ENCODE measurements at places on chromosomes 6 and 20. TPM values are rescaled to one million over a fixed set of nuclear protein-coding genes. Genes with fewer than 3 reads are reported as not detected.

- peak overlapping the region; percentile 87 for H3K27ac ChIP-seq
- peaks cover 5% of the 10 kb centered on the region for H3K27me3 ChIP-seq
- H3K4me1 ChIP-seq: peaks cover 19% of the 10 kb centered on the region
Measured at GRCh38 chr20:3377644-3378043, 29.8 kb downstream of the DNAAF9 start.

DNA sequence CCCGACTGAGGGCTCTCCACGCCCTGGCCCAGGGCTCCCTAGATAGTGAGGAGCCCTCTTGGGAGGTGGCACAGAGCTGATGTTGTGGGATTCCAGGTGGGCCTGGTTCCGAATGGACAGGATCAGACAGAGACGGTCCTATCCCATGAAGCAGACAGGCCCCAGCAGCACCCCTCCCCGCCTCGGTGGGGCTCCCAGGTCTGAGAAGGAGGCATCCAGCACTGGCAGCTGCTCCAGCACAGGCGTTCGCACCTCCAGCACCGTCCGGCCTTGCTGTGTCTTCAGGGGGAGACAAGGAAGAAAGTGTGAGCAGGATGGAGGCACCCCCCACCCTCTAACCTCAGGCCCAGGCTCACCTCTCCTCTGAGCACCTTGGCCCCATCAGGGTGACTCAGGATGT lies 28.7 kb downstream of the COL11A2 start:
- H3K4me1 ChIP-seq: peaks cover 16% of the 10 kb centered on the region
- H3K4me3 ChIP-seq: no peak overlapping the region
- H3K27me3 ChIP-seq: peaks cover 9% of the 10 kb centered on the region
- H3K36me3 ChIP-seq: peaks cover 8% of the 10 kb centered on the region
- no peak overlapping the region for H3K27ac ChIP-seq
- DNase-seq: no peak

GRCh38 chr20:22106308-22106938 lies 401.0 kb downstream of the PAX1 start:
- H3K36me3 ChIP-seq: no peaks in the 10 kb centered on the region
- no peak overlapping the region for H3K27ac ChIP-seq
- H3K4me1 ChIP-seq: no peaks in the 10 kb centered on the region
- peak; percentile 18 for DNase-seq
- no peaks in the 10 kb centered on the region for H3K27me3 ChIP-seq

DNA sequence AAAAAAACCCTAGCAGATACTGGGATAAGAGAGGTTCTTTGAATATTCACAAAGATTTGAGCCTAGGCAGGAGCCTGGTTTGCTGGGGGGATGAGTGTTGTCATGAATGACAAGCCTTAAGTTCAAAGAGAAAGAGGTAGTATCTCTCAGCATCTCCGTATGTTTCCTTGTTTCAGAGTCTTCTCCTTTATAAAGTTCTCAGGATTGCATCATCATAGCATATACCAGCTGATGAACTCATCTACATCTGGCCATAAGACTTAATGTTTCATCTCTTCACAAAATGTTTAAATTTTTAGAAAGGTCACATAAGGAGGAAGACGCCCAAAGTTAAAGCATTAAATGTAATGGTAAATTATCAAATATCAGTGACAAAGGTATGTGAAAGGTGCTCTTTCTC lies 17.1 kb downstream of the DEFB114 start:
- no peaks in the 10 kb centered on the region for H3K27me3 ChIP-seq
- no peaks in the 10 kb centered on the region for H3K4me1 ChIP-seq
- no peaks in the 10 kb centered on the region for H3K36me3 ChIP-seq
- H3K27ac ChIP-seq: no peak overlapping the region

GRCh38 chr6:2733324-2733723 lies 17.4 kb downstream of the MYLK4 start:
- peaks cover 2% of the 10 kb centered on the region for H3K27me3 ChIP-seq
- no peak overlapping the region for H3K27ac ChIP-seq
- H3K4me3 ChIP-seq: no peak overlapping the region
- H3K36me3 ChIP-seq: no peaks in the 10 kb centered on the region
- peaks cover 3% of the 10 kb centered on the region for H3K4me1 ChIP-seq
- DNase-seq: no peak

GRCh38 chr20:33211817-33212424 lies 5.2 kb upstream of the BPIFA3 start:
- H3K27ac ChIP-seq: no peak overlapping the region
- H3K4me1 ChIP-seq: no peaks in the 10 kb centered on the region
- no peaks in the 10 kb centered on the region for H3K36me3 ChIP-seq
- H3K27me3 ChIP-seq: peaks cover 6% of the 10 kb centered on the region

DNA sequence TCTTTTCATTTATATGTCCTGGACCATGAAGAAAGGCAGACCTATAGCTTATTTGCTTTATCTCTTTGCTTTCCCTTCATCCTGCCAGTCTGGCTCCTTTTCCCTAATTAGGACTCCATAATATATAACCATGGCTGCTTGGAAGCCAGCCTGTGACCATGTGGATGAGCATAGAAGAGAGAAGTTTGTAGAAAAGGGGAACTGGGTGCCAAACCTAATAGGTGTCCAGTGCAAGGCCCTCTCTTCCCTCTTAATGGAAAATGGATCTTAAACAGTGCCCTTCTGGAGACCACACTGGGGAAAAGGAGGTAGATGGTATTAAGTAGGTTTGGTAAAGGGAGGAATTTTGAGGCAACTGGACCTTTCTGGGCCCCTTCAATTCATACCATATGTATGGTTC lies 16.7 kb upstream of the OSTM1 start:
- H3K27ac ChIP-seq: no peak overlapping the region
- DNase-seq: no peak
- no peaks in the 10 kb centered on the region for H3K36me3 ChIP-seq
- no peaks in the 10 kb centered on the region for H3K4me1 ChIP-seq

- no peak for DNase-seq
- H3K36me3 ChIP-seq: no peaks in the 10 kb centered on the region
- no peak overlapping the region for H3K4me3 ChIP-seq
- no peaks in the 10 kb centered on the region for H3K4me1 ChIP-seq
- no peaks in the 10 kb centered on the region for H3K27me3 ChIP-seq
- no peak overlapping the region for H3K27ac ChIP-seq
Measured at GRCh38 chr6:160147146-160147536, 25.5 kb downstream of the SLC22A1 start.

DNA sequence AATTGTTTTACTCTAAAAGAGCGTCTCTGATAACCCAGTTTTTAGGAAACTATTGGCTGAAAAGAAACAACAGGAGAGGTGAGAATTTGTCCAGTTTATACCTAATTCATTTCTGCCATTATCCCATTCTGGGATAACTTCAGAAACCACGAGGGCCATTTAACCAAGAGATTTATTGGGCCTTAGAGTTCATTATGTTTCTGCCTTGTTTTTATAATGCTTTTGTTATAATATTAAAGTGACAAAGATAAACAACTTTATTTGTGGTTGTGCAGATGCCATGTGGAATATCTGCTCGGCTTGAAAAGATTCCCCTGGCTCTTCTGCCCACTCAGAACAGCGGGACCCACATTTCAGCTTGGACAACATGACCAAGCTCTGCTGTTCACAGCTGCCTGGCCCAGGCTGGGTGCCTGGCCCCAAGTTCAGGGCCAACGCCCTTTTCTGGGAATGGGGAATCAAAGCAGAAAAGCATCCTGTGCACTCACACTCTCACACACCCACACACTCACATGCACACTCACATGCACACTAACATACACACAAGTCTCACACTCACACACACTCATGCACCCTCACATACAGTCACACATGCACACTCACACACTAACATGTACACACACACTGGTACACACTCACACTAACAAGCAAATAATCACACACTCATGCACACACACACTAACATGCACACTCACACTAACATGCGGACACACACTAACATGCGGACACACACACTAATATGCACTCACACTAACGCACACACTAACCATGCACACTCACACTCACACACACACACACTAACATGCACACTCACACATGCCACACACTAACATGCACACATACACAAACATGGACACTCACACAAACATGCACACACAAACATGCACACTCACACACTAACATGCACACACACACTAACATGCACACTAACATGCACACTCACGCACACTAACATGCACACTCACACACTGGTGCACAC lies 86.7 kb upstream of the NEDD9 start:
- H3K36me3 ChIP-seq: no peaks in the 10 kb centered on the region
- peaks cover 5% of the 10 kb centered on the region for H3K27me3 ChIP-seq
- H3K4me1 ChIP-seq: peaks cover 2% of the 10 kb centered on the region
- H3K27ac ChIP-seq: no peak overlapping the region
- DNase-seq: no peak

DNA sequence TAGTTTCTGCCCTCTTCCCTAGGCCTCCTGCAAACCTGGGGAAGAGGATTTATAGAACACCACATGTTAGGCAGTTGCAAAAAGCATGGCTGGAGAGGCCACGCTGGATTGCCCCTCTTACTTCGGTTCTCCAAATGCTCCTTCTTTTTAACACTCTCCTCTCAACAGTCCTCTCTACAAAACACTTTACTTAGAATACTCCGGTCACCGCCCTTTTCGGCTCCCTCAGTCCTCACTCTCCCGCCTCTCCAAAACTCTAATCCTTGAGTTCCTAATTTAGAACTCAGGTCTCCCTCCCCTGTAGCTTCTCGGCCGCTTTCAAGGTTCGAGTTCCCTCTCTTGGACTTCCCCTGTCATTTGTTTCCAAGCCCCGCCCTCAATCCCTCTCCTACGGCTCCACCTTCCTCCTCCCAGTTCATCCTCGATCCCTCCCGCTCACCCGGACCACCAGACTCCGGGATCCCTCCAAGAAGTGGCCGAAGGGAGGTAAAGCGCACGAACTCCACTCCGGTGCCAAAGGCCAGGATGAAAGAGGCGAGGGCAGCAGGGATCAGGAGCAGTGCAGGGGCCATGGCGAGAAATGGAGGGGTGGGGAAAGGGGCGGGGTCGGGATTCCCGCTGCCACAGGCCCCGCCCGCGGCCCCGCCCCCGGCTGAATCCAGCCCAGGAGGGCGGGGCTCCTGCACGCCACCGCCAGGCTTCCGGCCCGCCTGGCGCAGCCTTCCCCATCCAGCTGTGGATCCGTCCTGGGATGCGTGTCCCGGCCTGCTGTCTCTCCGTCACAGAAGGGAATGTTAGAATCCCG lies at the start of gene NRM:
NRM (minus strand) TSS at position 582 of the 805 bp plus-strand sequence; CDS start at position 572, 10 bp downstream.
- H3K27ac ChIP-seq: peak within 1 kb of the TSS; percentile 87
- H3K27me3 ChIP-seq: peaks cover 11% of the 10 kb centered on the region
- peaks cover 36% of the 10 kb centered on the region for H3K4me1 ChIP-seq
- H3K4me3 ChIP-seq: peak within 1 kb of the TSS; percentile 94

DNA sequence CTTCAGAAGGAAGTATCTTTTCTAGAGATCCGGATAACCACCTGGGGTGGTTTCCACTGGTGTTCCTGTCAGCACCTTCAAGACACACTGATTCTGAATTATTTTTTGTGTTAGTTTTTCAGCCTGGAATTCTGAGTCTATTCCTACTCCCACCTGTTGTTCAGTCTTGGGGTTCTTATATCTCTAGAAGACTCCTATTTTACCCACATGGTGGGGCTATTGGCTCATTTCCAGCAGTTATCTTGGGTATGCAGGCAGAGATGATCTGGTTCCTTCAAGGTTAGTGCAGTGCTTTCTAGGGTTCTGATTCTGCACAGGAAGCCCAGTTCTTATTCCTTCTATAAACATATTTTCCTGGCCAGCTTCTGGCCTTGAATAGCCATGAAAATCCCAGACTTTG lies 175.6 kb upstream of the PDE7B start:
- peak; percentile 59 for DNase-seq
- no peak overlapping the region for H3K27ac ChIP-seq
- no peaks in the 10 kb centered on the region for H3K36me3 ChIP-seq
- H3K4me3 ChIP-seq: no peak overlapping the region
- no peaks in the 10 kb centered on the region for H3K4me1 ChIP-seq

DNA sequence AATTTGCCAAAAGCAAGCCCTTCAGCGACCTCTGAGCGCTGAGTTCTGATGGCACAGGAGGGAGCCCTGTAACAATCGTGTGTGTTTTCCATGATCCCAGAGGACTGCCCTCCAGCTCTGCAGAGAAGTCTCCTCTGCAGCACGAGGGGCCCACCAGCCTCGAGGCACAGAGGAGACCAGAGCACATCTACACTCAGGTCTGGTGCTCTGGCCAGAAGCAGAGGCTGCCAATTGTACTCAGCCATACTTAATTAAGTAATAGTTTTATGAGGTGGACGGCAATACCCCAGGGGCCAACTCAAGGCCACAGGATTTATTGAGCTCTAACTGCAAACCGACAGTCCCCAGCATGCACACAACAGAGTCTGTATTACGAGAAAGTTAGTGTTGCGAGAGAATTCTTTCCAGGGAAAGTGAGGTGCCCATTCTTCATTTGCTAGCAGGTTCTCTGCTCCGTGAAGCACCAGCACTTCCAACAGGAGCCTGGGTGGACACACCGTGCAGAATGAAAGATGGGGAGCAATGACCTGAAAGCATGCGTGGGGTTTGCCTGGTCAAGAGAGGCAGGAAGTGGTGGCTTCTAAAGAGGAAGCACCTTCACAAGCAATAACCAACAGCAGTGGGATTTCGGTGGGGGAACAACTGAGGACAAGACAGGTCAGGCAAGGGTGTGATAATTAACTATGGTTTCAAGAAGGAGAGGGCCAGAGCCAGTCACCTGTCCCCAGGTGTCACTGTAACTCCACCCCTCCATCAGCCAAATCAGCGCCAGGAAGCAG lies 92.8 kb upstream of the FOXC1 start:
- no peaks in the 10 kb centered on the region for H3K4me1 ChIP-seq
- H3K27ac ChIP-seq: no peak overlapping the region
- no peak for DNase-seq
- H3K27me3 ChIP-seq: peaks cover 5% of the 10 kb centered on the region

GRCh38 chr6:51166914-51167313 lies 348.2 kb downstream of the TFAP2B start:
- DNase-seq: no peak
- H3K4me1 ChIP-seq: no peaks in the 10 kb centered on the region
- H3K27me3 ChIP-seq: no peaks in the 10 kb centered on the region
- no peaks in the 10 kb centered on the region for H3K36me3 ChIP-seq
- no peak overlapping the region for H3K4me3 ChIP-seq

DNA sequence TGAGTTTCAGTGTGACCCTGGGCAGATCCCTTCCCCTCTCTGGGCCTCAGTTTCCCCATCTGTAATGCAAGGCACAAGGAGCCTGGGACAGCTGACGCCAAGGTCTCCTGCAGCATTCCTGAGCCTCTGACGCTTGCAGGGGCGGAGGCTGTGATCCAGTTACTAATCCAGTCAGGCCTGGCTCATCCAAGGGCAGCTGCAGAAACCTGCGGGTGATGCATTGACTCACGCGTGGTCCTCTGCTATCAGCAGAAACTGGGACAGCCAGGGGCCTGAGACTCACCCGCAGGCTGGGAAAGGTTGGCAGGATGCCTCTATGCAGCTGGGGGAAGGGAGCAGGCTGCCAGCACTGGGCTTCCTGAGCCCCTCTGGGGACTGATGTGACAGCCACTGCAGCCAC lies 65.0 kb upstream of the SIRPA start:
- H3K4me1 ChIP-seq: peaks cover 33% of the 10 kb centered on the region
- H3K4me3 ChIP-seq: no peak overlapping the region
- H3K27me3 ChIP-seq: peaks cover 6% of the 10 kb centered on the region
- peaks cover 4% of the 10 kb centered on the region for H3K36me3 ChIP-seq

GRCh38 chr6:39886871-39887270 lies 47.4 kb downstream of the MOCS1 start:
- no peak overlapping the region for H3K27ac ChIP-seq
- peaks cover 14% of the 10 kb centered on the region for H3K27me3 ChIP-seq
- no peaks in the 10 kb centered on the region for H3K36me3 ChIP-seq
- no peak for DNase-seq

Gene GSTA3
- not detected for total RNA-seq

Gene STMND1
- not detected for total RNA-seq

Gene RANBP9
- 64.7 TPM for total RNA-seq

Gene HSD17B8
- total RNA-seq: 6.5 TPM

Gene MYLK2
- 1.7 TPM for total RNA-seq

Gene ARFGEF3
- total RNA-seq: 6.4 TPM

Gene DCDC2
- 0.13 TPM for total RNA-seq

Gene PKIB
- total RNA-seq: 38.5 TPM

Gene LYRM4
- total RNA-seq: 39.0 TPM

Gene INSM1
- total RNA-seq: not detected

Measured in endothelial cell (in vitro differentiated cells).